Endodermal cell (in vitro differentiated cells): ENCODE measurements at places on chromosomes 3 and 15. TPM values are rescaled to one million over a fixed set of nuclear protein-coding genes. Genes with fewer than 3 reads are reported as not detected.

DNA sequence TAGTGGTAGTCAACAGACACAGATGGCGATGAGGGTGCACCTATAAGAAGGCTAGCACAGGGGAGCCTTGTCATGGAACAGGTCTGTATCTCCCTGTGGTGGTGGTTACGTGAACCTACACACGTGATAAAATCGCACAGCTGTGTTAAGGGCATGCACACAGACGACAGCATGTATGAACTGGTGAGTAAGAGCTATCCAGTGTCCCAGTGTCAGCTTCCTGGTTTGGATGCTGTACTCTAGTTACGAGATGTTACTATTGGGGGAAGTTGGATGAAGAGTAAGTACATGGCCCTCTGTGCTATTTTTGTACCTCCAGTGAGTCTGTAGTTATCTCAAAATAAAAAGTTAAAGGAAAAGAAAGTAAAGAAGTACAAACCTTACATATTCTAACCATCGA lies 38.2 kb downstream of the MTMR10 start:
- H3K4me3 ChIP-seq: no peak overlapping the region
- H3K27ac ChIP-seq: no peak overlapping the region
- H3K36me3 ChIP-seq: peaks cover 85% of the 10 kb centered on the region
- H3K4me1 ChIP-seq: no peaks in the 10 kb centered on the region
- DNase-seq: no peak
- no peaks in the 10 kb centered on the region for H3K27me3 ChIP-seq

GRCh38 chr3:55156851-55157650 lies 229.2 kb upstream of the LRTM1 start:
- H3K27me3 ChIP-seq: peaks cover 10% of the 10 kb centered on the region
- H3K4me3 ChIP-seq: no peak overlapping the region
- no peak overlapping the region for H3K27ac ChIP-seq
- H3K36me3 ChIP-seq: no peaks in the 10 kb centered on the region
- H3K4me1 ChIP-seq: no peaks in the 10 kb centered on the region

GRCh38 chr3:41683666-41684350 lies 278.1 kb downstream of the ULK4 start:
- H3K36me3 ChIP-seq: no peaks in the 10 kb centered on the region
- H3K4me3 ChIP-seq: no peak overlapping the region
- no peak overlapping the region for H3K27ac ChIP-seq
- no peaks in the 10 kb centered on the region for H3K4me1 ChIP-seq
- no peak for DNase-seq

The CCDC33 gene
- 3.5 to 12.6 TPM (median 4.7 TPM) in 3 replicates for total RNA-seq

DNA sequence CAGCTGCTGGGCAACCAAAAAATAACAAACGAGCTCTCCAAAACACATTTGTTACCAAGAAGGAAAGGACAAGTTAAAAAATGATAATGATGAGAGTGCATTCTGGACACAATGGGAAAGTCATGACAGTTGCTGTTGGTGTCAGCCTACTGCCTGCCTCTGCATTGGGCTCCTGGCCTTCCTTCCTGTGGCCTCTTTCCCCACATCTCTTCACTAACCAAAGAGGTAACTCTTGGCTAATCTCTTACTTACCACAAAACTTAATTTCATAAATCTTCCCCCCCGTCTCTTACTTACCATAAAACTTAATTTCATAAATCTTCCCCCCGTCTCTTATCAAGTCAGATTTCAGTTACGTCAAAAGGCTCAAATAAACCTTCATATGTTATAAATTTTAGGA lies 58.6 kb downstream of the AGTR1 start:
- H3K4me1 ChIP-seq: no peaks in the 10 kb centered on the region
- DNase-seq: no peak
- H3K4me3 ChIP-seq: no peak overlapping the region
- H3K27ac ChIP-seq: no peak overlapping the region

GRCh38 chr15:58331913-58332675 lies 99.7 kb upstream of the LIPC start:
- DNase-seq: peak; percentile 93
- peak overlapping the region; percentile 48 for H3K4me3 ChIP-seq
- H3K27me3 ChIP-seq: no peaks in the 10 kb centered on the region
- H3K4me1 ChIP-seq: peaks cover 16% of the 10 kb centered on the region

GRCh38 chr3:49803465-49804140 lies 542 bp downstream of the INKA1 start:
- H3K4me1 ChIP-seq: no peaks in the 10 kb centered on the region
- H3K27me3 ChIP-seq: peaks cover 50% of the 10 kb centered on the region
- peak overlapping the region; percentile 82 for H3K4me3 ChIP-seq

DNA sequence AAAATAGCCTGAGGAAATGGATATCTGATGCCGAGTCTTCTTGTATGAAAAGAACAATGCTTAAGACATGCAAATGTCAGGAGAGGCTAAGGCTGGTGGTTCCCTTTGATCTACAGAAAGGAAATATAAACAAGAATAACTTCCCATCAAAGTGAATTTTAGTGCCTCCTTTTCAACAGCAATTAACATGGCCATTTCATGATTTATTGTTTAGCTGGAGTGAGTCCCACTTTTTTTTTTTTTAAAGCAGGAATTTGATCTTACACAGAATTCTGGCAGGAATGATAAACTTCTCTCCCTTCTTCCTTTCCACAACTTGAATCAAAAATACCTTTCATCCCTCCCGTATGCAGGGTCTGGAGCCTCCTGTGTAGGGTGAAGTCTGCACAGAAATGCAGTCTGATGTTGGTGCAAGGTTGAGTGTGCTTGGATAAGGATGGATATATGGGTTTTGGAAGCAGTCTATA lies 287.0 kb downstream of the MEX3B start:
- no peaks in the 10 kb centered on the region for H3K27me3 ChIP-seq
- H3K4me1 ChIP-seq: peaks cover 11% of the 10 kb centered on the region
- H3K4me3 ChIP-seq: no peak overlapping the region
- H3K27ac ChIP-seq: no peak overlapping the region
- H3K36me3 ChIP-seq: peaks cover 5% of the 10 kb centered on the region
